Fibroblast of skin of left biceps (primary cell): ENCODE measurements at places on chromosomes 13 and 19.
A peak's percentile ranks its signal among the peaks of the same experiment; 100 is the strongest.

DNA sequence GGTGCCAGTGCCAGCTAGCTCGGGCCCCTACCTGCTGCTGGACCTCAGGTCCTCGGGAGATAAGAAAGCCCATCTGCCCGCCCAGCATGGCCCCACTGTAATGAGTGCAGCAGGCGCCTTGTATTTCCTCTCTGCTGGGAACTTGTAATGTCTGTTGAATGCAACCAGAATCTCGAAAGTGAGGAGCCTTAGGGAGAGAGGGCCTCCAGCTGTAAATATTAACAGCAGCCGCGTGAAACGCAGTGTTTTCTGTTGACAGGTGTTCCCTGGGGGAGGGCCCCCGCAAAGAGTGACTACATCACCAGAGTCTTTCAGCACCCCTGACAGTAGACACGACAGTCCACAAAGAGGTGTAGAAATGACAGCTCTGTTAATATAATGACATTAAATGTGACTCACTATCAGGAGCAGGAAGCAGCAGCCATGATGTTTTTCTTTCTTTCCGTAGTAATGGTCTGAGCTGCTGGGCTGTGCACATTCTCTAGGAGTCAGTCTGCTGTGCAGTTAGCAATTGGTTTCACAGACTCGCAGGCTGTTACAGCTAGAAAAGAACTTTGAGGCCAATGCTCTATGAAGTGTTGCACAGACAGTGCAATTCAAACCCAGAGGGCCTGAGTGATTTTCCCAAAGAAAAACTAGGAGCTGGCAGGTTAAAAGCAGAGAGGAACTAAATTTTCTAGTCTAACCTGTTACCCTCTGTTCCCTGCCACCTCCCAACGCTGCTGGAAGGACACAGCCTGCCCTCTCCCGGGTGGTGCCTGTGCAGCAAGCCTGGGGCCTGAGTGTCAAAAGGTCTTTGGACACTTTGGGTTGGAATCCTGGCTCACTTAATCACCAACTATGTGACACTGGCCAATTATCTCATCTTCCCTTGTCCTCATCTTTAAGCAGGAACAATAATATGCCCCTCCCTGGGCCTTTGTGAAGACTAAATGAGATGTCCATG is 58.6 kb upstream of the WASF3 start:
- DNase-seq = peak; percentile 37

DNA sequence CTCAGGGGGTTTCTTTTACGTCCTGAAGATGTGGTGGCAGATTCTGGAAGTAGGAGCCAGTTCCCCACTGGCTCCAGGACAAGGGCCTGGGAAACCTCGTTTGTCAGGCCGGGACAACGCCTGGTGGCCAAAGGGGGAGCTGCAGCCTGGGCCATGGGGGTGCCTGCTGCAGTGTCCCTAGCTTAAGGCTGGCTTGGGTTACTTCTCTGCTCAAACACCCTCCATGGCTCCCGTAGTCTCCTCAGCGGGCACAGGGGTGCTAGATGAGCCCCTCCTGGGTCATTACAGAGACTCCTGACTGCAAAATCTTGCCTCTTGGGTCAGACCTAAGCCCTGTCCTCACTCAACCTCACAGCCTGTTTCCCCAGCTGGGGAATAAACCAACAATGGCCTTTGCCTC is 14.7 kb downstream of the CILP2 start:
- DNase-seq = no peak

GRCh38 chr19:11257846-11258380 is 4.4 kb downstream of the DOCK6 start:
- DNase-seq = no peak

GRCh38 chr13:97165502-97166425 is 56.4 kb upstream of the MBNL2 start:
- no peak for DNase-seq

GRCh38 chr19:44723952-44724319 is 24.6 kb upstream of the BCL3 start:
- DNase-seq = no peak

DNA sequence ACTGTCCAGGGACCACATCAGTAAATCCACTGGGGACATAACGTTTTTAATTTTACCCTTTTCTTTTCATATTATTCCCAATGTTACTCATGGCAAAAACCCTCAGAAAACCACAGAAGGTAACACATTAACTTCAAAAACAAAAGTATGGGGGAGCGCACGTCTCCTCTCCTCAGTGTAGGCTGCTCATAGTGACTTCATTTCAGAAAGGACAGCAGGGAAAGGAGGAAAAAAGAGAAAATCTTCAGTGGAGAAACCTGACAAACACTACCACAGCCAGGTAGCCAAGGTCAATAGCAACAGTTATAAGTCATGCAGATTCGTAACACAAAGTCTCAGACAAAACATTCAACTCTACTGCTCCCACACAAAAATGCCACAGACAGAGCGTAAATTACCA is 21.4 kb downstream of the DZIP1 start:
- DNase-seq = no peak

DNA sequence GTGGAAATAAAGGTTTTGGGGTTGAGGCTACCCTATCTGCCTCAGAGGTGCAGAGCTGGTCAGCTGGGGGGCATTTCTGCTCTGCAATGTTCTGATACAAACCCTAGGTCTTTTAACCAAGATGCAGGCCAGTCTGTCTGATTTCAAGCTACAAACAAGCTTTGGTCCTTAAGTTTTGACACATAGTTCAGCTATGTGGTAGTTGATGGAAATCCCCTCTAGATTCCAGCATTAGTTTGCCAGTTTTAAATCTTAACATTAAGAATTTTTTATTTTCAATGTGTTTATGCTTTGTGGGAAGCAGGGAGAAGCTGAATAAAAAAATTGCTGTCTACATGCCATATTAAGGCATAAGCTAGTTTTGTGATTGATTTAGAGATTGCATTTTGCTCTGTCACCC is 225.7 kb downstream of the LMO7 start:
- DNase-seq = no peak
